ENCODE measurements at places on chromosomes 3 and 15. TPM values are rescaled to one million over a fixed set of nuclear protein-coding genes. Genes with fewer than 3 reads are reported as not detected.

NOX5 gene
- 0.09 TPM for polyA plus RNA-seq

DNA sequence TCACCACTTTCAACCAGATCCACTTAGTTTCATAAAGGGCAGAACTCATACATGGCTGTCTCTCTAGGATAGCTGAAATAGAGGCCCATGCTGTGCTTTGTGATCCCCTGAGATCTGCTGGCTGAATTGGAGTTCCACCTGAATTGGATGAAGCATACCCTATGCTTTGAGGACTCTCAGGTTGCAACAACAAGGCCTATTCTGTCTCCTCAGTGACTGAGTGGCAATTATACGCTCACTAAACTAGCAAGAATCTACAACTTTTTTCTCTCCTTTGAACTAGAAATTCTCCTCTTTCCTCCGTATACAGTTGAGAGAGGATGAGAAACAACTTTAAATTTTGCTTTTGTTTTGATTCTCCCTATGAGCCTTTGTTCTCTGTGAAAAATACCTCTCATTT lies 348.7 kb downstream of the LSAMP start:
- DNase-seq, result no peak

DNA sequence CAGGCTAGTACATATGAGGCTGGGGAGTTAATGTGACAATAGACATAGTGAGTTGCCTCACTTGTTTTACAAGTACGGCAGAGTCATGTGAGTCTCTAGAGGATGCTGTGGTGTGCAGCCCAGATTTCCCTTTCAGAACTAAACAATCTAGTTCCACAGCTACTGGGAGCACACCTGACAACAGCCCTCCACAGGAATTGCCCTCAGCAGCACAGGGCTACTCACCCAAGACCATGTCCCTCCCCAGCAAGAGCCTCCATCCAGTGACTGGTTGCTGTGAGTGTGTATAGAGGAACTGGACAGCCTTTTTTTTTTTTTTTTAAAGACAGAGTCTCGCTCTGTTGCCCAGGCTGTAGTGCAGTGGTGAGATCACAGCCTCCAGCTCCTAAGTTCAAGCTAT lies 40.2 kb upstream of the UBE2E2 start:
- DNase-seq, result no peak

DNA sequence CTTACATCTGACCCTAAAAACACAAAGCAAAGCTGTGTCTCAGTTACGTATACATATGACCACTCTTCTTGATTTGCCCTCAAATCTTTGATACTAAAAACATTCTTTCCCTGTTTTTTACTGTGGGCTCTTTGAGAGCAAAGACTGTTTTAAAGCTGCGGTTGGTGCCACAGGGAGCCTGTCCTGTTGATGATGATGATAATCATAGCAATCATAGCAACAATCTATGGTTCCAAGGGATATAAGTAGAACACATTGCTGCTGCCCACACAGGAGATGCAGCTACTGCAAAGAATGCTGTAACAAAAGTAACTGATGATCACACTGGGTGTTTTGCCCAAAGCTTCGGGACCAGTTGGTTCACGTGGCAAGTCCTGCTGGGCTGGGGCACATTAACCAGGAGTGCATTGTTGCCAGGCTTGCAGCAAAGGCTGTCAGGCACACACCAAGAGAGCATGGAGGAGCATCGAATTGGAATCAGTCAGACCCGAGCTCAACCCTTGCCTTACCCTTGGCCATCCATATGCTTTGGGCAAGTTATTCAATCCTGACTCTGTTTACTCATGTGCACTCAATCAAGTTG lies 131.4 kb upstream of the EIF1B start:
- DNase-seq, result no peak

Measured in keratinocyte (primary cell).